ENCODE measurements at places on chromosomes 5 and 9. TPM values are rescaled to one million over a fixed set of nuclear protein-coding genes. Genes with fewer than 3 reads are reported as not detected.

The QRFP gene
- not detected for polyA plus RNA-seq

The NUDT12 gene
- polyA plus RNA-seq, result 3.4 TPM

The CAMK2A gene
- 0.09 TPM for polyA plus RNA-seq

GRCh38 chr5:63451188-63451587, 511.1 kb downstream of the HTR1A start:
- no peak for DNase-seq

DNA sequence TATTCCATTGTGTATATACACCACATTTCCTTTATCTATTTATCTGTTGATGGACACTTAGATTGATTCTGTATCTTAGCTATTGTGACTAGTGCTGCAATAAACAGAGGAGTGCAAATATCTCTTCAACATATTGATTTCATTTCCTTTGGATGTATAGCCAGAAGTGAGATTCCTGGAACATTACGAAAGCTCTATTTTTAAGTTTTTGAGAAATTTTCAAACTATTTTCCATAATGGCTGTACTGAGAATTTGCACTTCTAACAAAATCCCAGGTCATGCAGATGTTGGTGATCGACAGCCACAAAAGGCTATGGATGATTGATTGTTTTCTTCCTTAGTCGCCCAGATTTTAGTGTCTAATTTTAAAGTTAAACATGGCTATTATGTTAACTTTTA, 132.7 kb upstream of the MTAP start:
- no peak for DNase-seq

GRCh38 chr9:101977614-101978210, 239.3 kb upstream of the GRIN3A start:
- no peak for DNase-seq

DNA sequence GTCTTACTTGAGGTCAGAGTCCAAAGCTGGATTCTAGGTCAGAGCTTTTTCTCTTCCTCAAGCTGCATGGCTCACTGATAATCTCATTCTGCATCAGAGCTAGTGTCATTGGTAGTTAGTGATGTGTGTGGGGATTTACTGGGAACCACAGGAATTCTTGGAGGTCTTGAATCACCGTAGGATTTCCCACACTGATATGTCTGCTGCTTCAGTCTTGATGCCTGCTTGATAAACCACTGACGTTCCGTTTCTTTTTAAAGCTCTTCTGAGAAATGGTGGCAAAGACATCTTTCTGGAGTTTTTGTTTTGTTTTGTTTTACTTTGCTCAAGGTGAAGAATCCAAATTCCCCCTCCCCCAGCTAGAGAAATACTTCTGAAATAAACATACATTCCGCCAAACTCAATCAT, 1.2 kb upstream of the GARIN3 start:
- DNase-seq, result no peak
